ENCODE measurements at places on chromosomes 7 and 10. TPM values are rescaled to one million over a fixed set of nuclear protein-coding genes. Genes with fewer than 3 reads are reported as not detected.

The TUBAL3 gene
- not detected for total RNA-seq

The MSMB gene
- total RNA-seq = not detected

The RFC2 gene
- total RNA-seq = 24.4 TPM

The TMEM130 gene
- total RNA-seq = not detected

The CALN1 gene
- total RNA-seq = under 0.01 TPM
